ENCODE measurements at places on chromosomes 2 and 18.
A peak's percentile ranks its signal among the peaks of the same experiment; 100 is the strongest.

- DNase-seq = peak; percentile 95
Measured at GRCh38 chr2:28224648-28225472, 167.8 kb upstream of the FOSL2 start.

GRCh38 chr2:29706171-29706720 is 215.1 kb downstream of the ALK start:
- DNase-seq = no peak

DNA sequence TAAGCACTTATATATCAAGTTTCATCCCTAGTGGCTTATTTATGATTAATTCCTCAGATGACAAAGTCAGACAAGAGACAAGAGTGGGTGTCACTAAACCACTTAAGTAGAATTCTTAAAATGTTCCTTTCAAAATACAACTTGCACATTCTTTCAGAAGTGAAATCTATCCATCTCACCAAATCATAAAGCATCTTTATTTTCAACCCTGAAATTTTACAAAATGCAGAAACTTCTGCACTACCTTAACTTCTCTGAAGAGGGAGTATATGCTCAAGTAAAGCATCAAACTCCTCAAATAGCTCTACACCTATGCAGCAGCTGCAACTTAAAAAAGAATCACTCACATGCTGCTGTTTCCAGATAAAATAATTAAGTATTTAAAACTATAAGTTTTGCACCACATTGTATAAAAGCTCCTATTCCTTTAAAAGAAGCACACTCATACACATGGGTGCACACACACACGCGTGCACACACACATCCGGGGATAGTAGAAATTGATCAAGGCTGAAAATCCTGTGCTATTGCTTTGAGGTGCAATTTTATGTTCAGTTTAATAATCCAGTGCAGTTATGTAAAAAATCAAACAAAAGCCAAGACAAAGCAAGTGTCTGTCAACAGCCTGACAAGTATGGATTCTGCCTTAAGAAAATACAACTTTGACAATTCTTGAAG is 244.5 kb downstream of the TCF4 start:
- peak; percentile 73 for DNase-seq

DNA sequence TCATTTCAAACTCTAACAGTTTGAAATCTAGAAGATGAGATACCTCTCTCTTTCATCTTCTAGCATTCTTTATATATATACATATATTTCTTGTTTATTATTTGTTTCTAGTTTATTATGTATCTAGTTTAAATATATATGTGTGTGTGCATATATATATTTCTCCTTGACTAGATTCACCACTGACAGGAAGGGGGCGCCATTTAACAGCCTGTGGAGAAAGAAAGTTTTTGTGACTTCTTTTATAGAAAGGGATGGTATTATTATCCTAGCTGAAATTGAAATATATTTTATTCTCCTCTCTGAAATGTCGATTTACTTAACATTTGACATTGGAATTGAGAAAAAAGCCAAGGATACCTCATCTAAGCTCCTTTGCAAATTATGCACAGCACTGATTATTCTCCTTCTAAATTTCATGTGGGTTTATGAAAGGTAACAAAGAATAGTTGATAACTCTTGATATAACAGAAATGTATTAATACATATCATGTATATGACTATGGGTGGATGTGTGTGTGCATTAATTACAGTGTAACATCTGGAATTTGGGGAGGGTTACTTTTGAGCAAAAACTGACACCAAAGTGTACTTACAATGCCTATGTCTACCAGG is 160.7 kb upstream of the NT5C1B start:
- peak; percentile 82 for DNase-seq

- DNase-seq = no peak
Measured at GRCh38 chr2:11159574-11160170, 4.4 kb downstream of the SLC66A3 start.

GRCh38 chr2:46537624-46538295 is 58.4 kb downstream of the TMEM247 start:
- no peak for DNase-seq

GRCh38 chr18:3498698-3499471 is 48.9 kb downstream of the TGIF1 start:
- DNase-seq = peak; percentile 44

GRCh38 chr2:75894170-75894569 is 183.5 kb upstream of the GCFC2 start:
- no peak for DNase-seq

DNA sequence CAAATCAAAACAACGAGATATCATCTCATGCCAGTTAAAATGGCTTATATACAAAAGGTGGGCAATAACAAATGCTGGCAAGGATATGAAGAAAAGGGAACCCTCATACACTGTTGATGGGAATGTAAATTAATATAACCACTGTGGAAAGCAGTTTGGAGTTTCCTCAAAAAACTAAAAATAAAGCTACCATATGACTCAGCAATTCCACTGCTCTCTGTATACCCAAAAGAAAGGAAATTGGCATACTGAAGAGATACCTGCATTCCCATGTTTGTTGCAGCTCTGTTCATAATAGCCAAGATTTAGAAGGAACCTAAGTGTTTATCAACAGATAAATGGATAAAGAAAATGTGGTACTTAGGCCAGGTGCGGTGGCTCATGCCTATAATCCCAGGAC is 124.8 kb downstream of the MSTN start:
- DNase-seq = no peak

- no peak for DNase-seq
Measured at GRCh38 chr18:23714576-23714975, 25.3 kb downstream of the LAMA3 start.

- DNase-seq = no peak
Measured at GRCh38 chr18:77967071-77967470, 717.4 kb downstream of the GALR1 start.

DNA sequence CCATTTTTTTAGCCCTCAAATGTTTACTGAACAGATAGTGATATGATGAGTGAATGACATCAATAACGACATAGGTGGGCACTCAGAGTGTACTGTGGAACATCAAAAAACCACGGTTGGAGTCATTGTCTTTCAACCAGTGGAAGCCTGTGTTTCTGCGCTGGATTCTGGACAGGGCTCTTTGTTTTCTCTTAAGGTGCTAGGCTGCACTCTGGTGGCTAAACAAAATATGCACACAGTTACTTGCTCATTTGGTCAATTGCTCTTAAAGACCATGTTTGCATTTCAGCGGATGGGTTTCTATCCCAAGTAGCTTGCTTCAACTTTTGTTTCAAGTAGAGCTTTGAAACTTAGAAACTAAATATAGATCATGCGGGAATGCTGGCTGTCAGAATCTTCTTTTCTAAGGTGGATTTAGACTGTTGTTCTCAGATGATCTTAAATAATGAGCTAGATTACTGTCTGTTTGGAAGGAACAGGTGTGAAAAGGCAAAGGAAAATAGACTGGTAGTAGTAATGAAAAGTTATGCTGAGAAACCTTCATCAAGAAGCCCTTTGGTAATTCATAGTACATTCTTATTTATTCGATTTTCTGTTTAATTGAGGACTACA is 48.5 kb upstream of the LYPD6B start:
- peak; percentile 95 for DNase-seq

GRCh38 chr2:32060266-32060665 is 3.1 kb upstream of the SPAST start:
- no peak for DNase-seq

DNA sequence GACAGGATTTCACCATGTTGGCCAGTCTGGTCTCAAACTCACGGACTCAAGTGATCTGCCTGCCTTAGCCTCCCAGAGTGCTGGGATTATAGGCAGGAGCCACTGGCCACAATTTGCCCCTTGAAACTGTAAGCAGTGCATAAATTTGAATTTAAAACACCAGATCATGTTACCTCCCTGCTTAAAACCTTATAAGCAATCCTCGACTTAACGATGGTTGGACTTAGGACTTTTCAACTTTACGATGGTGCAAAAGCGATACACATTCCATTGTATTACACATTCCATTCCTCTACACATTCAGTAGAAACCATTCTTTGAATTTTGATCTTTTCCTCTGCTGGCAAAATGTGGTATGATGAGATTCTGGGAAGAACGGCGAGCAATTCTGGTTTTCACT is 23.2 kb upstream of the EFR3B start:
- no peak for DNase-seq

DNA sequence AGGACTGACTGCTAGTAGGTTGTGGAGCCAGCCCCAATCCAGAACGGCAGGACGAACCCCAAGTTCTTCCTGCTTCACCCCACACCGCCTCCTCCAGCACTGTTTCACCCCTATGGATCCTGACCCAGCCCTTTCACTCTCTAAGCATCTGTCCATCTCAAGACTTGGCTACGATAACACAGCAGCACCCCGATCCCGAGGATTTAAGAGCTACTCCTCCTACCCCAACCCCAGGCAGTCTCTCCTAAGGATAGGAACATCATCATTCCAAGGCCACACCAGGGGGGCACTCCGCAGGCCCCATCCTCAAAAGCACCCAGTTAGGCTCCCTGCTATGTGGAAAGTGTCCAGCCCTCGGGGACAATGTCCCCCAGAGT is 645 bp downstream of the KCTD18 start:
- peak; percentile 11 for DNase-seq

DNA sequence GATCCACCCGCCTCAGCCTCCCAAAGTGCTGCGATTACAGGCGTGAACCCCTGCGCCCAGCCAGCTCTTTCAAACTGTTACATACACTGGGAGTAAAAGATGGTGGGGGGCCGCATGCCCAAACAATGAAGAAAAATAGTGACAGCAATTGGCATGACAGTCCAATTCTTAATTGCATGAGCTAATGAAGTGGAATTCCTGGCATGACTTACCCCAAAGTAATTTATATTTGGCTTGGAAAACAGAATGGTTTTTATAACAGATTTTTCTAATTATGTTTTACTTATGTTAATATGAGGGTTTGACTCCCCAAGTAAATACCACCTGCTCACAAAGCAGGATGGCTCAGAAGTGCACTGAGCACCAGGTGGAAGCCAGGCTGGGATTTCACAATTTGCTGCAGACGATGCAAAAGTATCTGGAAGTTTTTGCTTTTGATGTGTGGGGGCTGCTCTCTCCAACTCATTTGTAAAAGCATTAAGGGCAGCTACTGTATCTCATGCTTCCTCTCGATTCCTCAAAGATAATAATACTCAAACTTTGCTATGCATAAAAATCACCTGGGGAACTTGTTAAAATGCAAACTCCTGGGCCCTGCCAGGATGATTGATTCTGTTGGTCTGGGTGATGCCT is 24.0 kb upstream of the ATG16L1 start:
- DNase-seq = no peak

DNA sequence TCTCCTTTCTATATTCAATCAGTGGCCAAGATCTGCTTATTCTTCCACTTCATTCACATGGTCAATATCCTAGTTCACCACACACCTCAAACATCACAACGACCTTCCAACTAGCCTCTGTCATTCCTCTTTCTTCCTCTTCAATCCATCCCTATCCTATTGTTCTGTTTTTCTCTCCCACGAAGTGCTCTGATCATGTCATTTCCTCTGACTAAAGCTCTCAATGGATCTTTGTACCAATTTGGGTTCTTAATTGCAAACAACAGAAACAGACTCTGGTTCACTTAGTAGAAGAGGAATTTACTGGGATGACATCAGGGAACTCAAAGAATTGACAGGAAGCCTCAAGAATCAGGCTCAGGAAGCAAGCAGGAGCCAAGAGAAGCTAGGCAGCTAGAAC is 23.5 kb downstream of the WNT10A start:
- DNase-seq = no peak

DNA sequence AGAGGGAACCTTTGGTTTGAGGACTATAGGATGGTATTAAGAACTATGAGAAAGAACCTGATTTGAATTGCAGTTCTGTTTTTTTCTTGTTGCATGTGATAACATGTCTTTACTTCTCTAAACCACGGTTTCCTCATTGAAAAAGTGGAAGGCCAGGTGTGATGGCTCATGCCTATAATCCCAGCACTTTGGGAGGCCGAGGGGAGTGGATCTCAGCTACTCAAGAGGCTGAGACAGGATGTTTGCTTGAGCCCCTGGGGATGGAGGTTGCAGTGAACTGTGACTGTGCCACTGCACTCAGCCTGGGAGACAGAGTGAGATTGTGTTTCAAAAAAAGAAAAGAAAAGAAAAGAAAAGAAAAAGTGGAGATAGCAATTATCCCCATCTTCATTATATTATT is 32.3 kb downstream of the SCN9A start:
- DNase-seq = no peak

DNA sequence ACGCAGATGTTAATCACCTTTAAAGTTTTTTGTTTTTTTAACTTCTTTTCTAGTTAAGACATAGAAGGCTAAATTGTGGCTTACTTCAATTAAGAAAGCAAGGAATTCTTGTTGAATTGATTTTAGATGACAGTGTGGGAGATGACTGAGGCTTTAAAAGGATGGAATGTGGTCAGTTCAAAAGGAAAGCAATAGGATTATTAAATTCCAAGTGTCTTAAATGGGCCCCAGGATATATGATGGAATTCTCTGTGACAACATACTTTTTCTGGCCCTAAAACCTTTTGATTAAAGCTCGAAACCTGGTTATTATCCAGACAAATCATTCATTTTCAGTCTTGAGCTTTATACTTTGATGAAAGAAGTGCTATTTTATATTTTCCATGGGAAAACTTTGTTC is 179.0 kb upstream of the TMEFF2 start:
- DNase-seq = no peak

GRCh38 chr18:11821643-11822237 is 29.5 kb upstream of the CHMP1B start:
- DNase-seq = no peak

DNA sequence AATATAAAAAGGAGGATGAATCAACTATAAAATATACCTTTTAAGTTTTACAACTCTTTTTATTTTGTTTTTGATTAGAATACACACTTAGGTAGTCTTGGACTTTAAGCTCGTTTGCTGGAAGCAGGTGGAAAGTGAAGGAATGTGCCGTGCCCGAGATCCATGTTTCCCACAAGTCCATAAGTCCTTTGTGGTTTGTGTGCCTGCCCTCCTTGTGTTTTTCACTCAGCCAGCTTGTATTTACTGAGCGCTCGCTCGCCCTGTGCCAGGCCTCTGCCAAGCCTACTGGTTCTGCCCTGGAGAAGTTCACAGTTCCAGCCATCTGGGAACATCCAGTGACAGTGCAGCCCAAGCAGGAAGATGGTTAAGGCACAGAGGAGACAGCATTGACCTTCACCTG is 142.6 kb downstream of the MGAT5 start:
- DNase-seq = no peak

GRCh38 chr18:35716169-35716831 is 134.8 kb downstream of the GALNT1 start:
- no peak for DNase-seq

GRCh38 chr18:45871431-45872084 is 46.1 kb downstream of the SIGLEC15 start:
- no peak for DNase-seq

Data from choroid plexus epithelial cell (primary cell).